ENCODE measurements at places on chromosomes 2 and 18. TPM values are rescaled to one million over a fixed set of nuclear protein-coding genes. Genes with fewer than 3 reads are reported as not detected.

ANKRD62 gene
- total RNA-seq = 0.15 TPM

TTC27 gene
- total RNA-seq = 16.4 TPM

PLGLB2 gene
- 2.3 TPM for total RNA-seq

DNA sequence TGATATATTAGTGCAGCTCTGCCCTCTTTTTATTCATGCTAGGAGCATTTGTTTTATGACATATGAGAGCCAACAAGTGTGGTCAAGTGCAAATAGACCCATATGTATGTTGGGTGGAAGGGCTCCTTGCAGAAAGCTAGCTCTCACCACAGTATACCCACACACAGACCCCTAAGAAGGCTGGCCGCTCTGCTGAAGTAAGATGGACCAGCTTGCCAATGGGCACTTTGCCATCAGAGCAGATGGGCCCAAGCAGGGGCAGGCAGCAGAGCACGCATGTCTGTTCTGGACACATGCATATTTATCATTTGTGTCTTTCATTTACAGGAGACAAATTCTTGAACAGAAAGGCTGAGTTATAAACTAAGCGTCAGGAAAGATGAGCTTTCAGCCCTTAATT is 187.5 kb upstream of the DTNA start:
- no peak for DNase-seq

GRCh38 chr18:2822213-2822921 is 24.4 kb upstream of the EMILIN2 start:
- no peak for DNase-seq

DNA sequence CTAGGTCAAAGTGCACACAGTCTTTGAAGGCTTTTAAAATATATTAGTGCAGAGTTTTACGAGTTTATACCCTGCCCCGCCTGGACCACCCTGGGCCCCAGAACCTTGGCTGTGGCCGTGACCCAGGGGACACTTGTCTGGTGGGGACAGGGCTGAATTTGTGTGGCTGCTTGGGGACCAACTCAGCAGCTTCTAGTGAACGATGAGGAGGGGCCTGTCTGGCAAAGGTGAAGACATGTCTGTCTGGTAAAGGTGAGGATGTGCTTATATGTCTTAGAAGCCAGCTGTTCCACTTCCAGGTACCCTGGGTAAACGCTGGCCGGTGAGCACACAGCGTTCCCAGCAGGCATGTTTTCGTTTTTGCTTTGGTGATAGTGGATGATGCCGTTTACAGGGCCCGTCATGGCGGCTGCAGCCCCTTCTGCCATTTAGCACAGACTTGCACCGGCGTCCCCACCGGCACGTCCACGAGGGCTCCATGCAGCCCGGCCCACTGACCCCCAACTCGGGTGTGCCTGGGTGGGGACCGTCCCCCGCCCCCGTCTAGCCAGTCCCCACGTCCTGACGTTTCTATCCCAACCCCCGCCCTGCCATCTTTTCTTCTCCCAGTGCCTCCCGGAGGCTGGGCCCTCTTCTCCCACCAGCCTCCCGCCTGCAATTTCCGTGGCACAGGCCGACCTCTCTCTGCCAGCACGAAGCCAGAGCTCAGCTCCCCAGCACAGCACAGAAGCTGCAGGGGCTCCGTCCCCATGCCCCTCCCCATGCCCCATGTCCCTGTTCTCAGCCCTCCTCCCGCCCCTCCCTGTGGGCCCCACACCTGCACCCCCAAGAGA is 67.8 kb downstream of the SLC66A2 start:
- no peak for DNase-seq

DNA sequence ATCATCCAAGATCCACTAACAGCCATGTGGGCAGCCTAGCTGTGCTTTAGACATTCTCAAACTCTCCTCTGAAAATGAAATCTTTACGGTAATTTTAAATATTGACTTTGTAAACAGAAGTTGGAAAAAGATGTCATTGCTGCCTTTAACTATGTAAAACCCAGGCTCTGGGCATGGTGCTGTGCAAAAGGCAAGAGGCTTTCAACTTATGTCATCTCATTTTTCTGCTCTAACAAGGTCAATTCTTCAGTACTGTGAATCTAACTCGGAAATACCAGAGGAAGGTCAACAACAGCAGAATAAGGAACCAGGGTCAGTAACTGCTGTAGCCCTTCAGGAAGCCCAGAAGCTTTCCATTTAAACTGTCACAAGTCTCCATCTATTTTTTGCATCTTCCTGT is 37.0 kb upstream of the MPP4 start:
- DNase-seq = no peak

DNA sequence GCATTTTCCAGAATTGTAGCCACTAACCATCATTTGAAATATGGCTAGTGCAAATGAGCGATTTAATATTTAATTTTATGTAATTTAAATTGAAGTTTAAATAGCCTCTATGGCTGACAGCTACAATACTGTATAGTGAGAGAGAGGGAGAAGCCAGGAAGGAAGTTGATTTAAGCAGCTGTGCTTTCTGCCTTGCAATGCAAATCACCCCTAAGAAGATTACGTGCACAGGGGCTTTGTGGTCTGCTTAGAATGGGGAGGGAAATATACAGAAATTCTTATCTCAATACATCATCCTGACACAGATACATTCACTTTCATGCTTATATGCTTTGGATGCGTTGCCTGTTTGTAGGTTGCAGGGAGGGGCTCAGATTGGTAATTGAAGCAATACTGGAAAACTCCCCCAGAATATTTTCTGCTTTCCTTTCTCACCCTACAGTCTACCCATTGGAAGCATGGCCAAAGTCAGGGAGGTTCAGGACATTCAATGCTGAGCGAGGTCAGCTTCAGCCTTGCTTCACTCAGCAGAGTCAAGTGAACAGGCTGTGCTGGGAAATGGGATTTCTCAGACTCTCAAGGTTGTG is 674.0 kb downstream of the CNTNAP5 start:
- no peak for DNase-seq

DNA sequence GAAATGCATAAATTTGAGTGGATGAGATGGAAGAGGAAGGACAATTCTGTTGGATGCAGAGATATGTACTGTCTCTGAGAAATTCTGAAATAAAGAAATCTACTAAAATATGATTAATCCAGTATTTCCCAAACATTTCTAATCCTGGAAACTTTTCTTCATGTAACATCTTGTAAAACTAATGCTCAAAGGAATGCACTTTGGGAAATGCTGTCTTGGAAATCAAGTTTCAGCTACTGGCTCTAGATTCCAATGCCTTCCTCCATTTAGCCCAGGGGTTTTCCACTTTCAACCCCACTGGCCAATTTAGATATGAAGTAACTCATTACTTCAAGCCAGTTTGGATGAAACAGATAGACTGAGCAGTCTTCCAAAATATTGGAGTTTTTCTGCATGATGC is 355.1 kb downstream of the TXNL1 start:
- no peak for DNase-seq

- no peak for DNase-seq
Measured at GRCh38 chr2:10626837-10627236, 62.9 kb downstream of the NOL10 start.
